Sigmoid colon (tissue), 7 donors: ENCODE measurements at places on chromosomes 2 and 18. TPM values are rescaled to one million over a fixed set of nuclear protein-coding genes. Genes with fewer than 3 reads are reported as not detected.

MREG gene
- total RNA-seq = 1.1 TPM

DNA sequence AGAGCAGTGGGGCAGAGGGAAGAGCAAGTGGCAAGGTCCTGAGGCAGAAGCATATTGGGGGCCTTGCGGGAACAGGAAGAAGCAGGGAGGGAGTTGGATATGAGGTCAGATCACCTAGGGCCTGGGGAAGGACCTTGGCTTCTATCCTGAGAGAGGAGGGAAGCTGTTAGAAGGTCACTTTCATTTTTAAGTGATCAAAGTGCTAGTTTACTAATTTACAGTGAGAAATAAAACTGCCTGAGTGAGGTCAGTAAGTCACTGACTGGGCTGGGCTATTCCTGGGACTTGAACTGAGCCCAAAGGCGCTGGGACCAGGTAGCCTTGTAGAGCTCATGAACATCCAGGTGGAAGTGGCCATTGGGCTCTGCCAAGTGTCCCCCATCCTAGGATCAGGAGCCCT is 76.6 kb upstream of the B3GNT7 start:
- DNase-seq = no peak
- H3K36me3 ChIP-seq = peaks cover 19% of the 10 kb centered on the region
- no peak overlapping the region for H3K27ac ChIP-seq
- H3K4me1 ChIP-seq = no peaks in the 10 kb centered on the region

DNA sequence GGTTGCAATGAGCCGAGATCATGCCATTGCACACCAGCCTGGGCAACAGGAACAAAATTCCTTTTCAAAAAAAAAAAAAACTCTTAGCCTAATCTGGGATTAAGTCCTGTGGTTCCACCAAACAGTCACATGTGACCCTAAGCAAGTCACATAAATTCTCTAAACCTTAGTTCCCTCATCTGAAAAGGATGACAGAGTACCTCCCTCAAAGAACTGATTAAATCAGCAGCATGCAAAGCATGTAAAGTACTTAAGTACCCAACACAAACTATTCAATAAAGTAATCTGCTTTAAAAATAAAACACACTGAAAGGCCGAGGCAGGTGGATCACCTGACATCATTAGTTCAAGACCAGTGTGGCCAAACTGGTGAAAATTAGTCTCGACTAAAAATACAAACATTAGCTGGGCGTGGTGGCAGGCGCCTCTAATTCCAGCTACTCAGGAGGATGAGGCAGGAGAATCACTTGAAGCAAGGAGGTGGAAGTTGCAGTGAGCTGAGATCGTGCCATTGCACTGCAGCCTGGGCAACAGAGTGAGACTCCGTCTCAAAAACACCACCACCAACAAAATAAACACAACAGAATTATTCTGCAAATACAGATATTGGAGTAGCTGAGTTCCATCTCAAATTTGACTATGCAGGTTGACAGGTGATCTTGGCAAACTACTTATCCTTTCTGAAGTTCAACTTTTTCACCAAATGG is 7.0 kb downstream of the USP34 start:
- no peak overlapping the region for H3K27ac ChIP-seq
- no peaks in the 10 kb centered on the region for H3K36me3 ChIP-seq
- peaks cover 26% of the 10 kb centered on the region for H3K4me1 ChIP-seq
- H3K4me3 ChIP-seq = no peak overlapping the region
- DNase-seq = no peak
- H3K27me3 ChIP-seq = no peaks in the 10 kb centered on the region

DNA sequence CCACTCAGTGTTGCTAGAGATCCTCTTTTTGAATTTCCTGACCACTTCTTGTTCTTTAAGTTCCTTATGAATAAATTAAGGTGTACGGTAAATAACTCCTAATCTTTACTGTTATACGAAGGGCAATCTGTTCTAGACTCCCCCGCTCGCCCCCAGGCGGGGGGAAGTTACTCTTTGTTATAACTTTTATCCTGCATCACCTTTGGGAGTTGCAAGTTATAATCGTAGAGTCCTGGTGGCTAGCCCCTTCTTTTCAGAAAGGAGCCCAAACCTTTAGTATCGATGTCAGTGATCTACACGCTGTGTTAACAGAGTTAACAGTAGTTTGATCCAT is 652 bp downstream of the GCA start:
- peak overlapping the region; percentile 82 for H3K4me3 ChIP-seq
- H3K27ac ChIP-seq = peak overlapping the region; percentile 75
- no peak for DNase-seq
- no peaks in the 10 kb centered on the region for H3K36me3 ChIP-seq

GRCh38 chr2:59903994-59904544 is 649.4 kb downstream of the BCL11A start:
- no peaks in the 10 kb centered on the region for H3K27me3 ChIP-seq
- no peaks in the 10 kb centered on the region for H3K36me3 ChIP-seq
- H3K4me3 ChIP-seq = no peak overlapping the region
- DNase-seq = no peak

GRCh38 chr2:217431577-217432269 is 571.1 kb downstream of the TNS1 start:
- H3K4me3 ChIP-seq = no peak overlapping the region
- no peaks in the 10 kb centered on the region for H3K36me3 ChIP-seq
- peaks cover 74% of the 10 kb centered on the region for H3K4me1 ChIP-seq
- no peaks in the 10 kb centered on the region for H3K27me3 ChIP-seq
- DNase-seq = no peak
